ENCODE measurements at places on chromosomes 1 and 21.

DNA sequence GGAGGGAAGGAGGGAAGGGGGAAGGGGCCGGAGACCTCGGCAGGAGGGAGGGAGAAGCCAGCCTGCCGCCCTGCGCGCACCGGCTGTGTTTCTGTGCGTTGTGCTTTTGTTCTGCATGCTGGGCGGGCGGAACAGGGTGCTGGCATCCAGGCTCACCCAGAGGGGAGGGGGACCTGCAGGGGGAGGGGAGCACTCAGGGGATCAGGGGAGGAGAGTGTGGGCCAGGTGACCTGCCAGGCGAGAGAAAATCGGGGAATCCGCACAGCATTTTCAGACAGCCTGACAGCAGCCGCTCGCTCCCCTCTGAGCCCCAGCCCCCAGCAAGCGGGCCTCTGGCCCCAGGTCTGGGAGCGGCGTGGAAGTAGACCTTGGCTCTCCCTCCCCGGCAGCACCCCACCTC lies 54.7 kb downstream of the RIPK4 start:
- DNase-seq: no peak

- no peak for DNase-seq
Observed at GRCh38 chr21:17139696-17140095, 373.1 kb upstream of the CXADR start.

- DNase-seq: no peak
Observed at GRCh38 chr1:223765719-223766340, 53.5 kb downstream of the CAPN2 start.

- no peak for DNase-seq
Observed at GRCh38 chr1:225851805-225852204, 30.4 kb downstream of the TMEM63A start.

DNA sequence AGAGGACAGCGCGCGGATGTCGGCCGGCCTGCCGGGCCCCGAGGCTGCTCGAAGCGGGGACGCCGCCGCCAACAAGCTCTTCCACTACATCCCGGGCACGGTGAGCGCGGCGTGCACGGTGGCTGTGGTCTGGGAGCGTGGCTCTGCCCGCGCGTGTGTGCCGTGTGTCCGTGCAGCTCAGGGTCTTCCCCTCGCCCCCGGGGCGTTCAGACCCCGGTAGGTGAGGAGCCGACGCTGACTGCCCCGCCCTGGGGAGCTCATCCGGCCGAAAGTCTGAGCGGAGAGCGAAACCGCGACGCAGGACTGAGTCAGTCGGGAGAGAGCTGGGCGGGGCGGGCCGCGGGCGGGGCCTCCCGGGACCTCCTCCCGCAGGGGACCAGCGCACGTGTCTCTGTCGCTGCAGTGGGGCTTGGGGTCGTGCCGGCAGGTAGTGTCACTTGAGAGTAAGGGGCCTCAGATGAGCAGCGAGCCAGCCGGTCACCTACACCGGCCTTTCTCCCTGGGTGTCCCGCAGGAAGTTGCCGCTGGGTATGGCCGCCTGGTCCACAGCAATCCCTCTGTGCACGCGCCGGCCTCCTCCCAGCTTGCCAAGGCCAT lies 520 bp downstream of the PLEKHN1 start:
- peak; percentile 81 for DNase-seq

GRCh38 chr1:245197911-245198379 lies 43.2 kb downstream of the KIF26B start:
- no peak for DNase-seq

- DNase-seq: no peak
Observed at GRCh38 chr1:111571987-111572386, 47.6 kb upstream of the RAP1A start.

DNA sequence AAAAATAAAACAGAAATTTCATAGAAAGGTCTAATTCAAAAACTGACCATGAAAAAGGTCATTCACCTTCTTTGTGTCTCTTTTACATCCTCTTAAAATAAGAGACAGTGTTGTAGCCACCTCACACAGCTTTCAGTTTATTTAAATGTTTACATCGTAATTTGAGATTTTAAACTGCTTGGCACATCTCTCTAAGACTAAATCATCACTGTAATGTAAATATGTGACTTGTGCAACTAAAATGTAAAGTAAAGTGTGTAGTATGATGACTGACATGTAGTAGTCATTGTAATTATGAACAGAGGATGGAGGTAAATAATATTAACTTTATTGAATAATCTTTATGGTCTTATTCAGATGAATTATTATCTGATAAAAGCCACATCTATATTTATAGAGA lies 283.9 kb downstream of the KCNT2 start:
- no peak for DNase-seq

GRCh38 chr1:3998086-3998485 lies 98.0 kb upstream of the C1orf174 start:
- DNase-seq: no peak

- no peak for DNase-seq
Observed at GRCh38 chr1:102593276-102593675, 515.0 kb downstream of the COL11A1 start.

GRCh38 chr1:67632356-67632755 lies 52.6 kb upstream of the GADD45A start:
- no peak for DNase-seq

- no peak for DNase-seq
Observed at GRCh38 chr1:89723863-89724262, 90.9 kb downstream of the LRRC8C start.

- no peak for DNase-seq
Observed at GRCh38 chr1:171115280-171115897, 24.7 kb downstream of the FMO3 start.

All from stimulated activated CD8-positive, alpha-beta memory T cell treated with anti-CD3 and anti-CD28 coated beads, Interleukin-4, amount 100 ng/mL, for 24 hours (primary cell).